ENCODE measurements at places on chromosomes 2 and 18. TPM values are rescaled to one million over a fixed set of nuclear protein-coding genes. Genes with fewer than 3 reads are reported as not detected.
A peak's percentile ranks its signal among the peaks of the same experiment; 100 is the strongest.

The SRD5A2 gene
- not detected for total RNA-seq

DNA sequence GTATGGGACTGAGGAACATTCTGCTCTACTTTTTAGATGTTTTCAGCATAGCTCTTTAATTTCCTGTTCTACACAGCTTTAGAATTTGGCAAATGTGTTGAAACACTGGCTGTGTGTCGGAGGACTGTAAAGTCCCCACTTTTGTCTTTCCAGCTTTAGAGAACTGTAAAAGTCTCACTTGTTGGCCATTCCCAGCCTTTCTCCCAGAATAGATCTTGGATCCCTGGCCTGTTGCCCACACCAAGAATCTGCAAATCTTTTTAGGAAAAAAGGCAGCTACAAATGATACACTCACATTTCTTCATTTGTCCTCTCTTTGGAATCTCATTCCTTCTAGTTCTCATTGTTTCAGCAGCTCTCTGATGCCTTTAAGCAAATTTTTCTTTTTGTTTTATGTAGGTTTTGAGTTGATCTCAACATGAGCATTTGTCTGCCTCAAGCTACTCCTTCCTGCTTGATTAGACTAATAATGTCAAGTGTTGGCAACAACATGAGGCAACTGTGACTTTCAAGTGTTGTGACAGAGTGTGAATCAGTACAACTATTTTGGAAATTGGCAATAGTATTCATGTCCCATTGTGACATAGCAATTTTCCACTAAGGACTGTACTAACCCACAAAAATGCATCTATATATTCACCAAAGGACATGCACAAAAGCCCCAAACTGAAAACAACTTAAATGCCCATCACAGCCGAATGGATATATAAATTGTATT lies 610.8 kb downstream of the EPHA4 start:
- no peak for DNase-seq

The MROH2A gene
- total RNA-seq: not detected

GRCh38 chr2:22701561-22702160 lies 683.3 kb upstream of the KLHL29 start:
- no peak for DNase-seq

GRCh38 chr2:188824125-188824524 lies 150.0 kb upstream of the COL3A1 start:
- DNase-seq: no peak

GRCh38 chr2:15410884-15411283 lies 150.2 kb downstream of the NBAS start:
- no peak for DNase-seq

GRCh38 chr2:222635295-222635694 lies 20.6 kb downstream of the FARSB start:
- no peak for DNase-seq

The PLCD4 gene
- 2.5 TPM for total RNA-seq

- no peak for DNase-seq
Measured at GRCh38 chr2:18870307-18870706, 280.9 kb upstream of the NT5C1B start.

DNA sequence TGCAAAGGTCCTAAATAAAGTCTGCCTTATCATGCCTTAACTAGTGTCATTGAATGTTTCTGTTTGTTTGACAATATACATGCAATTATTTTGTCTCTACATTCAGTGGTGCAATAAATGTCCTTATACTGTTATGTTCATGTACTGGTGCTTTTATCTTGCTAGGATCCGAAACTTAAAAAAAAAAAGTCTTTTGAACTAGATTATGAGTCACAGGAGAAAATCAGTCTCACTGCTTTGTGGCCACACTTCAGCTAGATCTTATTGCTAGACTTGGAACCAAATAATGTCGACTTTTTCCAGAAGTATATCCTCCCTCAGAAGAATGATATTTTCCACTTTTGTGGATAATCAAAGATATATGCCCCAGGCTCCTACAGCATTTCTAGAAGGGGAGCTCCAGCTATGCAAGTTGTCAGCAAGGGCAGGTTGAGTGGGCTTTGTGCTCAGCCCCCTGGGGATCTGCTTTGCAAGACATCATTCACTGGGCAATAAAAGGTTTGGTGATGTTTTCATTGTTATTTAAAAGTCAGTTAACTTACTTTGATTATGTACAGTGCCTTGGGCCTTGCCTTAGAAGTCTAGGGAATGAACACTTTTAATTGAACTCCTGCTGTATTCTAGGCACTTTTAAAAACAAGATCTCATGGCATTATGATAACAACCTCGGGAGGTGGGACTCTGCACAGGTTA lies 157.1 kb upstream of the LRRTM1 start:
- DNase-seq: no peak

DNA sequence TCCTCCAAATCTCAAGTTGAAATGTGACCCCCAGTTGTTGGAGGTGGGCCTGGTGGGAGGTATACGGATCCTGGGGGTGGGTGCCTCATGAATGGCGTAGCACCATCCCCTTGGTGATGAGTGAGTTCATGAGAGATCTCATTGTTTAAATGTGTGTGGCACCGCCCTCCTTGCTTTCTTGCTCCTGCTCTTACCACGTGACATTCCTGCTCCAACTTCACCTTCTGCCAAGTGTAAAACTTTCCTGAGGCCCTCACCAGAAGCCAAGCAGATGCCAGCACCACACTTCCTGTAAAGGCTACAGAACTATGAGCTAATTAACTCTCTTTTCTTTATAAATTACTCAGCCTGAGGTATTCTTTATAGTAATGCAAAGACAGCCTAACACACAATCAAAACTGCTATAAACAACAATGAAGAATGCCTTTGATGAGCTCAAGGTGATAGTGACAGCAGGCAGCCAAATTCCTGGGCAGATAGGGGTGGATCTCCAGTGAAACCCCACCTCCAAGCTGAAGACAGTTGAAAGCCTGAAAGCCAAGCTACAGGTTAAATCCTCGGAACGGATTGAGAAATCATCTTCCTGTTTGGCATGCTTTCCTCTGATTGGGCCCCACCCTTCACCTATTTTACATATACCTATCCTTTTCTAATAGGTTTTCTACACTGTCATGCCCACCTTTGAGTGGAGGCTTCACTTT lies 26.9 kb downstream of the MCEE start:
- DNase-seq: no peak

DNA sequence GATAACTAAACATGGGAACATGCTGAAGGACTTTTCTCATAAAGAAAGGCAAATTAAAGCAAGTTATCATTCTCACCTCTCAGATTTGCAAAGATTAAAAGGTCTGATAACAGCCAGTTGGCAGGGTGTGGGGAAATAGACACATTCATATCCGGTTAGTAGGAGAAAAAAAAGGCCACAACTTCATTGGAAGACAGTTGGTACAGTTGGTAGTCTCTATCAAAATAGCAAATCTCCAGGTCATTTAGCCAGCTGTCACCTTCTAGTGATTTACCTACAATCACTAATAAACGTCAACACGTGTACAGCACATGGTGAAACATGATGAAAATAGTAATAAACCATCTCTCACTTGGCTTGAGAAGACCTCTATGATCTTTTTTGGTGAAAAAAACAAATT lies 16.6 kb downstream of the INPP5D start:
- no peak for DNase-seq

DNA sequence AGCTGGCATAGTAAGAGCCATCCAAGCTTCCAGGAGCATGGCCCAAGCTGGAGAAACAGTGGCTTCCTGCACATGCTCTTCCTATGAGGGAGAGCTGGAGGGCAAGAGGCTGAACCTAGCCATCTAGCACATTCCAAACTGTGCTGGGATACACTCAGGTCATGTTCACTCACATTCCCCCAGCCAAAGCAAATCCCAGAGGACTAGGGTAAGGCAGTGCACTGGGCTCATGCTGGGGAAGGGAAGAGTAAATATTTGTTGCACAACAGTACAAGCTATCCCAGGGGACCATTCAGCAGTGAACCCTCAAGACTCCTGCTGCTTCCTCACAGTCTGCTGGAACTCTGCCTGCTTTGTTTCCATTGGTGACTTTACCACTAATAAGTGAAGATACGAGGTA lies 20.7 kb upstream of the GYPC start:
- DNase-seq: no peak

The YWHAQ gene
- total RNA-seq: 242 TPM

The POMC gene
- 0.59 TPM for total RNA-seq

GRCh38 chr18:63567276-63567675 lies 19.9 kb upstream of the SERPINB13 start:
- DNase-seq: peak; percentile 10

- DNase-seq: no peak
Measured at GRCh38 chr2:36696533-36696932, at the start of gene VIT. VIT (plus strand) TSS chr2:36696707; CDS start chr2:36716371, 19,664 bp downstream.

GRCh38 chr2:86308356-86308755 lies 29.1 kb downstream of the REEP1 start:
- no peak for DNase-seq

GRCh38 chr2:197310271-197310985 lies at the start of gene ANKRD44:
ANKRD44 (minus strand) TSS chr2:197310780; CDS start chr2:197310604, 176 bp downstream.
- peak; percentile 100 for DNase-seq

- DNase-seq: no peak
Measured at GRCh38 chr18:48573632-48574283, 34.9 kb downstream of the CTIF start.

The SIX2 gene
- total RNA-seq: 14.8 TPM

The RPS27A gene
- total RNA-seq: 641 TPM

DNA sequence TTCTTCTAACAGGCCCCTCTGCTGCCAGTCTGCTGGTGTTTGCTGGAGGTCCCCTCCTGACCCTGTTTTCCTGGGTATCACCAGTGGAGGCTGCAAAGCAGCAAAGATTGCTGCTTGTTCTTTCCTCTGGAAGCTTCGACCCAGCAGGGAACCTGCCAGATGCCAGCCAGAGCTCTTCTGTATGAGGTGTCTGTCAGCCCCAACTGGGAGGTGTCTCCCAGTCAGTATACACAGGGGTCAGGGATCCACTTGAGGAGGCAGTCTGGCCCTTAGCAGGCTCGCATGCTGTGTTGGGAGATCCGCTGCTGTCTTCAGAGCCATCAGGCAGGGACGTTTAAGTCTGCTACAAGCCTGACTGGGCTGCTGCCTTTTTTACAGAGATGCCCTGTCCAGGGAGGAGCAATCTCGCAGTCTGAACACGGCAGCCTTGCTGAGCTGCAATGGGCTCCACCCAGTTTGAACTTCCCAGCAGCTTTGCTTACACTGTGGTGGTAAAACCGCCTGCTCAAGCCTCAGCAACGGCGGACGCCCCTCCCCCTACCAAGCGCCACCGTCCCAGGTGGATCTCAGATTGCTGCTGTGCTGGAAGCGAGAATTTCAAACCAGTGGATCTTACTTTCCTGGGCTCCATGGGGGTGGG lies 29.9 kb downstream of the CHCHD5 start:
- no peak for DNase-seq

The EML6 gene
- 1.1 TPM for total RNA-seq

DNA sequence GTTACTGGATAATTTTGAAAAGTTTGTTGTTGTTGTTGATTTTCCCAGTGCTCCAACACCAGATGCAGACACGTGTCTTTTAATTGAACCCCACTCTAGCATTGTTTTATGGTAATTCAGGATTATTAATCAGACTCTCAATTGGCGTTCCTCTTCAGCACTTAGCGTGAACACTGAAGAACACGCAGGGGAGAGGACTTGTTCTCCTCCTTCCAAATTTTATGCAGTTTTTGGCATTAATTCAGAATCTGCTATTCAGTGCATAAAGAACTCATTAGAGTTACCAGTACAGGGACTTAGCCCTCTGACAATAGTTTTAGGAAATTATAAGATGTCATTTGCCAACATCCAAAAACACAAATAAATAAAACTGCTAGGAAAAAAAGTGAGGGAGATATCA lies 75.5 kb downstream of the SNTG2 start:
- no peak for DNase-seq

The ZNF521 gene
- 27.5 TPM for total RNA-seq

DNA sequence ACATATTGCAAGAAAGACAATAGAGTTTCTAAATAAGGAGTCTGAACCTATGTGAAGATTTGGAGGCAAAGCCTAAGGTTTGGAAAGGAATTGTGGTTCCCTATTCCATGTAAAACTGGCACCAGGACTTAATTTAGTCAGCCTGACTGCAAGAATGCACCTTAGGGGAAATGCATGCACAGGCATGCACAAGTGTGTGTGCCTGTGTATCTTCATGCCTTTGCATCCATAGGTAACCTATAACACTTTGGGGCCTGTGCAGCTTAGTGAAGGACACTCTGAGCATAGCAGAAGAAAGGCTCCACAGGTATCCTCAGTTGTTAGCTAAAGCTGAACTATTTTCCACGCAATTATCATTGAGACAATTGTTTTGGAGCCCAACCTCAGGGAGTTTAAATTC lies 73.4 kb downstream of the RPRM start:
- DNase-seq: no peak

DNA sequence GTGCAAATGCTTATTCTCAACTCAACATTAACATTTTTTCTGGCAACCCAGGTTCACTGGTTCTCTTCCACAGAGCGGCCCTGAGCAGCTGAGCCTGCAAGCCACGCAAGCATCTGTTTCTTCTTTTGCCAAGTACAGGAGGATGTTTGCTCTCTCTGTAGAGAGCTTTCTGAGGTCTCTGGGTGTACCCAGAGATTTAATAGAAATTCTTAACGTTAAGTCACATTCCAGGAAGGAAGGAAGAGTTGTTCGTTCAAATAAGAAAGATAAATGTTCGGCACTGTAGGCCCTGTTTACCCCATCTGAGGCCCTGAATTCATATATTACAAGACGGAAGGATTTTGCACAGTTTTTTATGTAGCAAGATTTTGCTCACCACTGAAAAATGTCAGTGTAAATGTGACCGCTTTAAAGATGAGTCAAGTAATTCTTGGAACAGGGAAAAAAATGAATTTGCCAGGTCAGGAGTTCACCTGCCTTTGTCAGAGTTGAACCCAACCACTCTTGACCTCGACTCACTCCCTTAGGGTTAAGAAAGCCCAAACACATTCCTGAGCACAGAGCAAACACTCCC lies 30.1 kb downstream of the KCTD18 start:
- peak; percentile 91 for DNase-seq

- no peak for DNase-seq
Measured at GRCh38 chr2:83944191-83944590, 514.9 kb downstream of the SUCLG1 start.

The OTOF gene
- total RNA-seq: not detected

The NDC80 gene
- total RNA-seq: 2.2 TPM

DNA sequence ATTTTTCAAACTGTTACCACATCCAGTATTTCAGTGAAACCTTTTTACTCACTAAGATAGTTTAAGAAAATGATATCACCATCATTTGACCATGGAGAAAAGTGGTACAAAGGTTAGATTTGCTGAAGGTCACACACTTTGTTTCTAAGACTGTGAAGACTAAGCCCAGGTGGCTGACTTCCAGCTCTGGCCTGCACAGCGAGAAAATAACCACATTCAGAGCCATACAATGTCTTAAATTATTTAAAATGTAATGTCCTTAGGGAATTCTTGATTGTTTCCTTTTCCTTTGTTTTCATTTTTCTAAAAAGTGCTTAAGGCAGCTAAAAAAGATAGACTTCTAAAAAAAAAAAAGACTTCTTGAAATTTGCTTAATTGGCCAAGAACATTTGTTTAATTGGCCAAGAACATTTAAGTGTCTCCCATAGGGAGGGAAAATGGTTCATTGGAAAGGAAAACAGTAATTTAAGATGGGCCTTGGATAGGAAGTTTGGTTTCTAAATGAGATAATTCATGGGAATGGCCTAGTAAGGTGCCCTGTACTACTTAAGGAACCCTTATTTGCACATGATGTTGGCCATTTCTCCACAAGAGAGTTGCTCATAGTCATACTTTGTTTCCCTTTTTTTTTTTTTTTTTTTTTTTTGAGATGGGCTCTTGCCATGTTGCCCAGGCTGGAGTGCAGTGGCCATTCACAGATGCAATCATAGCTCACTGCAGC lies 45.2 kb downstream of the CYP1B1 start:
- DNase-seq: no peak
